ENCODE measurements at places on chromosomes 5 and 9.
A peak's percentile ranks its signal among the peaks of the same experiment; 100 is the strongest.

GRCh38 chr9:20473515-20474013, 148.7 kb downstream of the MLLT3 start:
- DNase-seq, result no peak

GRCh38 chr5:160420331-160420610, 1.4 kb upstream of the PTTG1 start:
- DNase-seq, result no peak

GRCh38 chr9:105044518-105044917, 116.6 kb upstream of the ABCA1 start:
- no peak for DNase-seq

- DNase-seq, result no peak
These were observed 114.9 kb downstream of the TRIO start for GRCh38 chr5:14257995-14258403.

GRCh38 chr5:97242341-97242740, 59.3 kb upstream of the RIOK2 start:
- DNase-seq, result no peak

DNA sequence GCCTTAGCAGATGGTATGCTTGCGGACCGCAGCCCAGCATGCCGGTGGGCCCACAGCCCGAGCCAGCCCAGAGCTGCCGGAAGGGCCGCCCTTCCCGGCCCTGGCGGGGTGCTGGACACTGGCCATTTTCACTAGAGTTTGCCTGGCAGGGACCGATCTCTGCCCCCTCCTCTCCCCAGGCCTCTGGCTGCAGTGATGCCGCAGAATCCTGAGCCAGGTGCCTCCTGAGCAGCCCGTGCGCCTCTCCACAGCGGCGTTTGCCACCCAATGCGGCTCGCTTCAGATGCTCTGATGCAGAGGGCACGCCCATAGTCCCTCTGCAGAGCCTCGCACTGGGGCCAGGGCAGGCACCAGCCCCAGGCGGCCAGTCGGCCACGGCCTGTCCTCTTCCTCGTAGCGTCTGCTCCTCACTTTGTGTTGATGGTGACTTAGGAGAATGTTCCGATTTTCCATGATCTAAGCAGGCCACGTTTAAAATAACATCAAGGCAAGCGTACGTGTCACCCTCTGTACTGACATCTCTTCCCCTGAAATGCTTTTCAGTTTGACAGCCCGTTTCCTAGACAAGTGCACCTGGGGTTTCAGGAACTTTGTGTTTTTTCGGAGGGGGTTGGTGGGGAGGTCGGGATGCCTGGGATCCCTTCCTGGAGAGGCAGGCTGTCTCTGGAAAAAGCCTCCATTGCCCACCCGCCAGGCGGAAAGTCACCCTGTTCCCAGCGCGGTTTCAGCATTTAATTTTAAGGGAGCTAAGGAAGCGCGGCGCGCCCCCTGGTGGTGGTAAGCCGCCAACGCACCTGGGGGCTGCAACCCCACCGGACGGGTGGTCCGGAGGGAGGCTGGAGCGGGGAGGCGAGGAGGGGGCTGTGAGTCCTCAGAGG, 29.8 kb upstream of the HMCN2 start:
- DNase-seq, result peak; percentile 24

DNA sequence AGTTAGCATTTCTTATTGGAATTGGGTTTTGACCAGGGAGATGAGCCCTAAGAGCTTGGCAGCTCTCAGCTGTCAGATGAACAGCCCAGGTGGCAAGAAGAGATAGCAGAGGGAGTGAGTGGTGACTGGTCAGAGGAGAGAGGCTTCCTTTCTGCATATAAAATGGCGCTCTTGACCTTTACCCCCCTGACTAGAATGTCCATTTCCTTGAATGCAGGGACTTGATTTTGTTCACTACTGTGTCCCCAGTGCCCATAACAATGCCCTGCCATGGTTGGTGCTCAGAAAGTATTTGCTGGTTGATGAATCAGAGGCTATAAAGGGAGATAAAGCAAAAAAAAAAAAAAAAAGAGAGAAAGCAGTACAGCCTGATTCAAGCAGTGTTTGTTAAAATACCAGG, 7.2 kb downstream of the CHMP5 start:
- DNase-seq, result no peak

GRCh38 chr5:139912158-139912557, 116.5 kb downstream of the PSD2 start:
- DNase-seq, result no peak

DNA sequence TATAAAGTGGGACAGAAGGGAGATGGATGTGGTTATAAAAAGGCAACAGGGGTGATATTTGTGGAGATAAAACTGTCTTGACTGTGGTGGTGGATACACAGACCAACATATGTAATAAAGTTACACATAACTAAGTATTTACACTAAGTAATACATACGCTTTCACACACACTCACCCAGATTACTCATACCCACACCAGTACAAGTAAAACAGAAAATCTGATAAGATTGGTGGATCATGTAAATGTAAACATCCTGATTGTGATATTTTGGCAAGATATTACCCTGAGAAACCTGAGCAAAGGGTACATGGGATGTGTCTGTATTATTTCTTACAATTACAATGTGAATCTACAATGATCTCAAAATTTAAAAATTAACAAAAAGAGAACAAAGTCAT, 53.3 kb upstream of the SLIT3 start:
- no peak for DNase-seq

GRCh38 chr5:80399526-80400239, 8.2 kb upstream of the ZFYVE16 start:
- DNase-seq, result no peak

DNA sequence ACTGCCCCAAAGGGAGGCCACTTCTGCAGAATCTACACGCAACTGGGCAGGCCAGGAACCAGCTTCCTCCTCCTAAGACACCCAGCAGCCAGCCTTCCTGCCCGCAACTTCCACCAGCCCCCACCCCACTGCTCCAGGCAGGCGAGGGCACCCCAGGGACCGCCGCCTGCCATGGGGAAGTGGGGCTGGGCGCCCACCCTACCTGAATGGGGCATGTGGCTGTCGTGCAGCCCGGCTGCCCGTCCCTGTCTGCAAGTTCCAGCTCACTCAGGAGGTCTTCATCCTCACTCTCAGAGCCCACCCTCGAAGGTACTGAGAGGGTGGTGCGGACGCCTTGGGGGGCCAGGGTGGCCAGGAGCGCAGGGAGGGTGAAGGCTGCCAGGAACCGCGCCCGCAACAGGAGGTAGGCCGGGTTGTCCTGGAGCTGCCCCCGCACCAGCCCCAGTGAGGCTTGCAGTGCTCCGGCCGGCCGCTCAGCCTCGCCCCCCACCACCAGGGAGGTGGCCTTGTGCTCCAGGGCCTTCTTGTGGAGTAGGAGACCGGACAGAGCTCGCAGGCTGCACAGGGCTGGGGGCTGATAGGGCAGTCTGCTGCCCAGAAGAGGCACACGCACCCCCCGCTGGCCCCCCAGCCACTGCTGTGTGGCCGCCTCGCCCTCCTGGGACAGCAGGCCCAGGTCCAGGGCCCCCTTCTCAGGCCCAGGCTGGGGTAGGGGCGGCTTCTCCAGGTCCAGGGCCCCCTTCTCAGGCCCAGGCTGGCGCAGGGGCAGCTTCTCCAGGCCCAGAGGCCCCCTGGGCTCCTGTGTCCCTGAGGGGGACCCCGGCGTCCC, 4.1 kb upstream of the CARD9 start:
- DNase-seq, result no peak

GRCh38 chr5:148921350-148921749, 94.9 kb downstream of the ADRB2 start:
- no peak for DNase-seq

DNA sequence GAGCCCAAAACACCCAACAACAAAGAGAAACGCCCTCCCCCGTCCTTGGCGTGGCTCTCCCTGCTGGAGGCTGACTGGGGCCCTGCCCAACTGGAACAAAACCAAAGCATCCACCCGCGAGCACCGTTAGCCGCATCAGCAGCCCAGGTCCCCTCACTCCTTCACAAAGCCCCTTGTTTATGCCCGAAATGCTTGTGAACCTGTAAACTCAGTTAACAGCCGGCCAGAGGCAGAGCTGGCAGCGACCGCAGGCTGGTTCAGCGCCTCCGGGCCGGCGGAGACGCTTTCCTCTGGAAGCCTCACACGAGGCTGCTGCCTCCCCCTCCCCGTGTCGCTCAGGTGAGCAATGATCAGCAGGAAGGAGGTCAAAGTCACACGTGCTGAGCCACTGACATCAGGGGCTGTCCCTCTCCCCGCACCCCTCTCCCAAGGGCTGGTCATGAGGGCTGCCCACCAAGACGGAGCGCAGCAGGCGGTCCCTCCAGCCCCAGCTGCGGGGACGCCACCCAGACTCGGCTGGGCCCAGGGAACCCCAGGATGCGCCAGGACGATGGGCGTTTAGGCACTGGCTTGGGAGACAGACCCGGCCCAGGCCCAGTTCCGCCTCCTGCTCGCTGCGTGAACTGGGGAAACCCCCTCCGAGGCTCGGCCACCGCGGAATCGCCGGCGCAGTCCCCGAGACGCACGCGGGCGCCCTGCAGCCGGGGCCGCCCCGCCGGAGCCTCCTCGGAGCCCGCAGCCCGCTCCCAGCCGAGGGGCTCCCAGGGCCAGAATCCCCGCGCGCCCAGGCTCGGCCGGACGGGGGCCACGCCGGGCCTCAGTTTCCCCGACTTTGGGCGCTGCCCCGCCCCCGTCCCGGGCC, 563 bp downstream of the SNAPC4 start:
- DNase-seq, result no peak

DNA sequence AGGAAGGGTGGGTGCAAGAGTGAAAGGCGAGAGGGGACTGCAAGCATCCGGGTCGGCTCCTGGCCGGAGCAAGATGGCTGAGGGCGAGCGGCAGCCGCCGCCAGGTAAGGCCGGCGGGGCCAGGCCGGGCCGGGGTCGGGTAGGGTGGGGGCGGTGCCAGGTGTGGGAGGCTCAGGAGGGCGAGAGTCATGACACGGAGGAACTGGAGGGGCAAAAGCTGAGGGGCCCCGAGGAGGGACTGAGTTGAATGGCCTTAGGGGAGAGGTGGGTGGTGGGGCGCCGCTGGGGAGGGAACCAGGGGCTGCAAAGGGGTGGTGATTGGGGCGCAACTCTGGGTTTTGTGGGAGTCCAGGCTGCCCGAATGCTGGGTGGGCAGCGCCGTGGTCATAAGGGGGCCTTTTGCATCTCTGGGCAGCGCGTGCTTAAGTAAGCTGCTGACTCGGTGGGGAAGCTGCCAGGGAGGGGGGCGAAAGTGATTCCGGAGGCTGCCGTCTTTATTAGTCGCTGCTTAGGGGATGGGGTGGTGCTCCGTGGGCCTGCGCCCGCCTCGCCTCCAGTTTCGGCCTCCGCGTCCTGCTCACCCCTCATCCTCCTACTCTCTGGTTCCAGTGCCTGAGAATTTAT, 425 bp downstream of the PTPA start:
- DNase-seq, result no peak

GRCh38 chr5:74382987-74383593, 257.4 kb downstream of the ENC1 start:
- no peak for DNase-seq

DNA sequence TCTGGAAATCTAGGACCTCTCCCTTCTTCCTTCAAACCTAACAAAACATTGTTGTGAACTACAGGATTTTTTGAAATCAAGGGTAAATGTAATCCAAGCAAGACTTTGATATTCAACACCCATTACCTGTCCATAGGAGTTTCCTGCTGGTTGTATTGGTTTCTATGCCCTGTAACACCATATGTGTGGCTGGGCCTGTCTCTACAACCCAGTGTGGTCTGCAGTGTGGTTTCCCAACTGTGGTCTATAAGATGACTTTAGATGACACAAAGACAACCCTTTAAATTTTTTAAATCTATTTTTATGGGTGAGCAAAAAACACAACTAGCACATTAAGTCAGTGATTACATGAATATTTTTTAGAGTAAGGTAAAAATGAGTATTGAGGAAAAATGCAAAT, 93.1 kb downstream of the SMIM15 start:
- DNase-seq, result no peak

DNA sequence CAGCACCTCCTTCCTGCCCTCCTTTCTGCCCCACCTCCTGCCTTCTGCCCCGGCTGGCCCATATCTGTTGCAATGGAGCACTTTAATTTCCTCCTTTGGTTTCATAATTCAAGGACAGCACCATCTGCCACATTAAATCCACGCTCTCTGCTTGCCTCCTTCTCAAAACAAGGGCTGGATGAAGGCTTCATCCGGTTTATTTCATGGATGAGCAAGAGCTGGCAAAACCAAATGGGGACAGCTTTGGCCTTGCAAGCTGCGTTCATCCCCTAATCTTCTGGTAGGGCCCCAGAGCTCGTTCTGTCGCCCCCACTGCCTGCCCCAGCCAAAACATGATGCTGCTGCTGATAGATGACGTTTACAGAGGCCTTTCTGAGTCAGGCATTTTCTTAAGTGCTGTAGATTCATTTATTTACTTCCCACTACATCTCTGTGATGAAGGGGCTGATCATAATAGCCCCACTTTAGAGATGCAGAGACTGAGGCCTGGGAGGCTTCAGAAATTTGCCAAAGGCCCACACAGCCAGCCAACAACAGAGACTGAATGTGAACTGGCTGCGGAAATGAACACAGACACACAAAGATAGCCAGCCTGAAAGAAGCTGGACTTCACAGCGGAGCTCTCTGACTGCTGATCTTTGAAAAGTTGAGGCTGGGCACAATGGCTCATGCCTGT, 115.6 kb upstream of the CPEB4 start:
- DNase-seq, result no peak

GRCh38 chr9:5205071-5205470, 19.6 kb upstream of the INSL6 start:
- no peak for DNase-seq

GRCh38 chr9:93003552-93004407, 54.7 kb upstream of the SUSD3 start:
- peak; percentile 32 for DNase-seq

- DNase-seq, result no peak
These were observed 39.3 kb upstream of the MVB12B start for GRCh38 chr9:126287166-126287866.

- DNase-seq, result no peak
These were observed 12.8 kb downstream of the RALGPS1 start for GRCh38 chr9:126927419-126927818.

DNA sequence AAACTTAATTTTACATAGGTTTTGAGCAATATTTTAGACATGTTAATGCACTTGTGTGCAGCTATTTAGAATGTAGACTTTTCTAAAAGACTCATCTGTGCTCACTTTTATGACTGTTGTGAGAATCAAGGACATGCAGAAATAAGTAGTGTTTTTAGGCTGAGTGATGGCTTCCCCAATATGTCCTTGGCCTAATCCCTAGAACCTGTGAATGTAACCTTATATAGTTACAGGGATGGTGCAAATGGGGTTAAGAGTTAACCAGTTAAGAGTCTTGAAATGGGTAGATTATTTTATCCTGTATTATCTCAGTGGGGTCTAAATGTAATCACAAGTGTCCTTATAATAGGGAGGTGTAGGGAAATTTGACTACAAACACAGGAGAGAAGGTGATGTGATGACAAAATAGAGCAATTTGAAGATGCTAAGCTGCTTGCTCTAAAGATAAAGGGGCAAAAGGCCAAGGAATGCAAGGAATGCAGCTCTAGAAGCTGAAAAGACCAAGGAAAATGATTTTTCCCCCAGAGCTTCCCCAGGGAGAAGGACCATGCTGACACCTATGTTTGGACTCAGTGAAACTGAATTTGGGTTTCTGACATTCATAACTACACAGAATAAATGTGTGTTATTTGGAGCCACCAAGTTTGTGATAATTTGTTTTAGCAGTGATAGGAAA, 298.0 kb upstream of the PAPPA start:
- no peak for DNase-seq
